Activated gamma-delta T cell treated with anti-CD3 and anti-CD28 coated beads, Interleukin-2, amount 50 U/mL, for 16 hours (primary cell): ENCODE measurements at places on chromosomes 4 and X.
A peak's percentile ranks its signal among the peaks of the same experiment; 100 is the strongest.

DNA sequence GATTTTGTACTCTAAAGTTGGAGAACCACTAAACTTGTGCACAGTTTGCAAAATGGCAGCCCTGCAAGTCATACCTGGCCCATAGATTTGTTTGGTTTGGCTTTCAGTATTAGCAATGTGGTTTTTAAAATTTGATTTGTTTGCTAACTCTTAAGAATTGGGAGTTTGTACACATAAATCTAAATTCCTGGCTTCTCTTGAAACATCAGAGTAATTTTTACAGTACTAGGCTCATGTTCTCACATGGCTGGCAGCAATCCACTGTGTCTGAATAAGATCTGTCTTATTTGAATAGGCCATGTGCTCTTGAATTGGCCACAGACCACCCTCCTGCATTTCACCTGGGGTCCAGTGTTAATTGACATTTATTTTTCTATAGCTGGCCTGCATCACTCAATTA lies 21.3 kb downstream of the DIAPH2 start:
- DNase-seq = no peak

- DNase-seq = no peak
These were observed 38.4 kb downstream of the SPARCL1 start for GRCh38 chr4:87490664-87491369.

- no peak for DNase-seq
These were observed 184.8 kb downstream of the UNC5C start for GRCh38 chr4:95363966-95364365.

DNA sequence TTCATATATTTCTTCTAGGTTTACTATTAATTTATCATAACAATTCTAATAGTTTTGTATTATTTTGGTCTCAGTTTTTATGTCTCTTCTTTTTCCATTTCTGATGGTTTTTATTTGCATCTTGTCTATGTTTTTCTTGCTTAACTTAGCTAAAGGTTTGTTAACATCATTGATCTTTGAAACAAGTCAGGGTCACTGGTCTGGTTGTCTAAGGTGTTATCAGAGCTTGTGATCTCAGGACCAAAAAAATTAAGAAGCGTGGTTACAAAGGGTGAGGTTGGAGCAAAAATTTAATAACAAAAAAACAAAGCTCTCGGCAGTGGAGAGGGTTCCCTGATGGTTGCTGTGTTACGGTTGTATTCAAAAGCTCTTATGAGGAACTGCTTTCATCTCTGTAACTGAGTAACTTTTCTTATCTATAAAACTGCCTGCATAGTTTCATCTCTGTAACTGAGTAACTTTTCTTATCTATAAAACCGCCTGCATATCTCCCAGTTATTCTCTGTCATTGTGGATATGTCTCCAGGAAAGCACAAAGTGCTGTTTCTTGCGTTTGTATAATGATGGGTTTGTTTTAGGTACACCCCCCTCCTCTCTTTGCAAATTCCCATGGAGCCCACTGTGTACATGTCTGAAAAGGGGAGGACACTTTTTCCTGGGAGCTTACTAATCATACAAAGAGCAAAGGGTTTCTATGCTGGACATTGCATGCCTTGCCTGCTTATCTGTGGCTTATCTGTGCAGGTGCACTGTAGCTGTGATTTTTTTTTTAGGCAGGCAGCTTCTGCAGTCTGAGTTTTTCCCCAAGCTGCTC lies 62.4 kb upstream of the UGT2B15 start:
- no peak for DNase-seq

GRCh38 chr4:95018785-95019184 lies 261.0 kb downstream of the BMPR1B start:
- no peak for DNase-seq

GRCh38 chr4:2537011-2537830 lies 774 bp downstream of the FAM193A start:
- peak; percentile 34 for DNase-seq

- DNase-seq = no peak
These were observed 190.3 kb upstream of the PSAPL1 start for GRCh38 chr4:7625071-7625470.

GRCh38 chrX:38816155-38816554 lies 14.9 kb downstream of the MID1IP1 start:
- no peak for DNase-seq

DNA sequence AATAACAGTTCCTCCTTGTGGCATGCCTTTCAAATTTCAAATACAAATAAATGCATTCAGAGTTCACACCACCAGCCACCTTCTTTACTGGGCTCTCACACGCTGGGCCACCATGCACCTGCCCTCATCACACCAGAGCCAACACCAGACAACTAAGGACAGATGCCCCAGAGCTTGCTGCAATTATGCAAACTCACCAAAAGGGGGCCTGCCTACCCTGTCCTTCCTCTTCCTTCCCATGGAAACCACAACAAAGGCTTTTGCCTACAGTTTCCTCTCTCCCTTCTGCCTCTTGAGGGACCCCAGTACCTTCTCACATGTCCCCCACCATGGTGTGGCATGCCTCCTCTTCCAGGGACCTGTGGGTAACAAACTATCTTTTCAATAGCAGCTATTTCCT lies 1333.9 kb upstream of the TENM3 start:
- no peak for DNase-seq

GRCh38 chrX:149213264-149213663 lies 291.8 kb downstream of the IDS start:
- DNase-seq = no peak

DNA sequence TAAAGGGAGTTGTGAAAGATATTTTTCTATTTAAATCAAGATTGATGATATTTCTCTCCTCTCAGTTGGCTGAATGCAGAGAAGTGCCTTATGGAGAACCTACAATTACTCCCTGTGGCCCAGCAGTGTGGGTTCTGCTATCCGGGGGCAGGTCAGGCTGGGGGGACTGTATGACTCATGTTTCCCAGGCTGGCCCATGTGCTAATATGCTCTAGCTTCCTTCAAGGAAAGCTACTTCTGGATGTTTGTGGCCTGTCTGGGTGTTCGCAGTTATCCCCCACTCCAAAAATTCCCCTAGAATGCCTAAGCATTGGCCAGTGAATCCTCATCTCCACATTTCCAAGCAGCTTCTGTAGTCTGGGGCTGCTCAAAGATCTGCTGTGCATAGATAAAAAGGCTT lies 58.9 kb upstream of the SPP1 start:
- DNase-seq = no peak

- no peak for DNase-seq
These were observed 172 bp upstream of the HSPA4L start for GRCh38 chr4:127782025-127782274.

GRCh38 chrX:110671068-110671803 lies 124.4 kb downstream of the CHRDL1 start:
- no peak for DNase-seq

DNA sequence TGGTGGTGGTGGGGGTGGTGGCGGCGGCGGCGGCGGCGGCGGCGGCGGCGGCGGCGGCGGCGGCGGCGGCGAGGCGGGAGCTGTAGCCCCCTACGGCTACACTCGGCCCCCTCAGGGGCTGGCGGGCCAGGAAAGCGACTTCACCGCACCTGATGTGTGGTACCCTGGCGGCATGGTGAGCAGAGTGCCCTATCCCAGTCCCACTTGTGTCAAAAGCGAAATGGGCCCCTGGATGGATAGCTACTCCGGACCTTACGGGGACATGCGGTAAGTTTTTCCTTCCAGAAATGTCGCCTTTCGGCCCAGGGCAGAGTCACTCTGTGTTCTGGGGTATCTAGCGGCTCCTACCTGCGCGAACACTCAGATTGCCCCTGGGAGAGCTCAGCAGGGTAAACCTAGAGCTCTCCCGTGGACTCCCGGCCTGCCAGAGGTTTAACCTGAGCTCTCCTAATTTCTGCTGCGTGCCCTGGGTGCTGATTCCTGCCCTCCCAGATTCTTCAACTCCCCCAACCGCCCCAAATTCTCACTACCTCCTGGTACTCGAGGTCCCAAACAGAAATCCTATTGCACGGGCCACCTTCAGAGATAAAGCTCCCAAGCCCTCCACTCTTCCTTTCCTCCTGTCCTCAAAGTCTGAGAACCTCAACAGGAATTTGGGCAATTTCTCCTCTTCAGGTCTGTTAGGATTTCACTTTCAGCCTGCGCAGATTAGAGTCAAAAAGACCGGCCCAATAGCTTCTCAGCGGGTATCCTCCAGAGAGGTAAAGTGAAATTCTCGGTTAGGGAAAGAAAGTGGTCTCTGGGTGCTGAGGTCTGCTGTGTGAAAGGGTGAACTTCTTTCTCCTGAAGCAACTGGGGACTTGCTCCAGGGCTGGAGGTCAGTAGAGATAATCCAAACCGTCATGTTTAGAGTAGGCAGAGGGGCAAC lies 2.9 kb downstream of the AR start:
- DNase-seq = no peak

- peak; percentile 4 for DNase-seq
These were observed 14.5 kb upstream of the FGG start for GRCh38 chr4:154626793-154627484.

DNA sequence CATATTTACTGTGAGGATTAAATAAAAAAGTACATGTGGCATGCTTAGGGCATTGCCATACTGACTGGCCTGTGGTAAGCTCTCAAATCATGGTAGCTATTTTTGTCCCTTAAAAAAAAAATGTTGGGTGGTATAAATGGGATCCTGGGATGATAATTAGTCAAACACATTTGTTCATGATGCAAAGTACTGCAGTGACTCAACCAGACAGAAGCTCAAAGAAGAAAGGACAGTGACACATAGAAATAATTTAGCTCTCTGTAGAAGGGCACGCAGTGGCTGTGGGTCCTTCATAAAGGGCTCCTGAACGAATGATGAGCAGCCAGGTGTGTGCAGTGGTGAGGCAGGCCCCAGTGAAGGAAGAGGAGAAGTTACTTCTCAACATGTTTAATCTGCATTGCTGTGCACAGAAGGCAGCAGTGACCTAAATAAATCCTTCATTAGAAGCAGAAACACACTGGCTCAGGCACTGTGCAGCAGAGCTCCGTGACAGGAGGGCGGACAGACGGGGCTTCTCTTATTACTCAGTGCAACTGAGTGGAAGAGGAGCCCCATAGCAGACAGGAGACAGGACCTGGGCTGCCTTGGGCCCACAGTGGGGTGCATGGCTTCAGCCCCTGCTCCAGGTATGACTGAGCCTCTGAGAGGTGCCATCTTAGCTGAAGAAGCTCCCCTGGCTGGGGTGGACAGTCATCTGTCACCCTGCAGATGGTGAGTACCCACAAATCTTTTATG lies 20.3 kb downstream of the HS3ST1 start:
- no peak for DNase-seq

DNA sequence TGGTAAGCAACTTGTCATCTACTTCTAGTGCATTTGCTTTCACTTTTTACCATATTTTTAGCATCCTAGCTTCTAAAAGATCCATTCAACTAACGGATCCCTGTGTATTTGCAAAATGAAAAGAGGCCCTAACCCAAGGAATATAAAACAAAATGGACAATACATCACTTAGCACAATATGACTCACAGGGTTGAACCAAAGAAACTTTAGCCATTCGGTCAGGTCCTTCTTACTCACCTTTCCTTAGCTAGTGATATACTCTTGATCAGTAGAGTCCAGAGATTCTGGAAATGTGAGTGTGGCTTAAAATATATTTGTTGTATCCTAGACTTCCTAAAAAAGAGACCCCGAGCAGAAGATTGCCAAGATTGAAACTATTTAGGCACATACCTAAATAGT lies 19.5 kb downstream of the TMPRSS11E start:
- DNase-seq = no peak

GRCh38 chr4:52157641-52158316 lies 106.7 kb downstream of the SPATA18 start:
- DNase-seq = no peak

- DNase-seq = no peak
These were observed 8.5 kb downstream of the SMS start for GRCh38 chrX:21948897-21949578.

- DNase-seq = no peak
These were observed 174.0 kb downstream of the NPFFR2 start for GRCh38 chr4:72205831-72206230.

GRCh38 chrX:18422325-18422724 lies 3.1 kb upstream of the CDKL5 start:
- DNase-seq = no peak

DNA sequence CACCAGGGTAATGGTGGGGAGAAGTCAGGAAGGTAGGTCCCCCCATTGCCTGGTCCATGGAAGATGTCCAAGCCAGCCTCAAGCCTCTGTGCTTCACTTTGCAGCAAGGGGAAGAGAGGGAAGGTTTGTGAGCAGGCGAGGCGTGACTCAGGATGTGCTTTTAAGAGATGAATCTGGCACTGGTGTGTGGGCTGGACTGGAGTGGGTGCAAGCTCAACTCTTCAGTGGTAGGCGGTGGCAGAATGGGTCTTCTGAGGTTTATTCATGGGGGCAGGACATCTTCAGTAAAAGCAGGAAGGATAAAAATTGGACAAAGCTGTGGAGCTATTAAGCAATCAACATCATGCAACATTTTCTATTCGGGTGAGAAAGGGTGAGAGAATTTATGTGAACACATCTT lies 19.4 kb downstream of the GPM6B start:
- no peak for DNase-seq

- no peak for DNase-seq
These were observed 17.5 kb downstream of the PLP1 start for GRCh38 chrX:103794119-103794518.

GRCh38 chr4:100721077-100721476 lies 203.3 kb upstream of the EMCN start:
- DNase-seq = no peak

GRCh38 chr4:157896726-157897125 lies 276.1 kb downstream of the GASK1B start:
- DNase-seq = no peak

DNA sequence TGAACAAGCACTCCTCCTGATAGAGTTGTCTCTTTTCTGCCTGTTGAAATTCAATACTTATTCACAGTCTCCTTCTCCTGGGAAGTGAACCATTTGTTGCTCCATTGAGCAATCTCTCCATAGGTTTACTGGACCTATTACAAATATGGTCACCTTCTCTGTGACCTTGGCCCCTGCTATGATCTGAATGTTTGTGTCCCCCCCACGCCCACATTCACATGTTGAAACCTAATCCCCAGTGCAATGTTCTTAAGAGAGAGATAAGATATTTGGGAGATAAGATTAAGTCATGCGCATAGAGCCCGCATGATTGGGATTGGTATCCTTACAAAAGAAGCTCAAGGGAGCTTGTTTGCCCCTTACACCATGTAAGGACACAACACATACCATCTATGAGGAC lies 54.1 kb upstream of the GABRE start:
- no peak for DNase-seq

DNA sequence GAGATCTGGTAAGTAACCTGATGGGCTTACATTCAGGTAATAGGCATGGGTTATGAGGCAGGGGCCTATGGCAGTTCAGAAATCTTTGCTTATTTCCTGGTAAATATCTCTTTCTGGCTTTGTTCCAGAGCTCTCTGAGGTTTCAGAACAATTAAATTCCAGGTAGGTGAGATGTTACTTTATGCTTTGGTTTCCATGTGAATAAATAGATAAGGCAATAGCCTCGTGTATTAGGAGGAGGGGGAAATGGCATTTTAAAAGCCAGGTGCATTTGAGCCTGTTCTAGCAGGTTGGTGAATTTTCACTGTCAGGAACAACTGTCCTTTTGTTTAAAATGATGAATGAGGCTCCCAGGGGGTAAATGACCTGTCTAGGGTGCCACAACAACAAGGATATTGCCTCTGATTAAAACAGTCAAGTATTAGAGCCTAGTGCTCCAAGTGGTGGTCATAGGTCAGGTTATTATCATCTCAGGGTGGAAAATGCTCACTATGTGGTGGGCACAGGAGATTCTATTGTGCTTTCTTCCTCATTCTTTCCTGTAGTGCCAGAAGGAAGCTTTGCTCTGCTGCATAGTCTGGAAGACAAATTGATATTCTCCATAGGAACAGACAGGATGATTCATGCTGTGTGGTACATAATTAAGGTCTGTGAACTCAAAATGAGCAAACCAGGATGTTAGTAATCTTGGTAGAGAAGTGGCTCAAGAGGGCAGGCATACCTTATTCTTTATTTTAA lies 296.2 kb downstream of the INPP4B start:
- no peak for DNase-seq
